ENCODE measurements at places on chromosomes 13 and 19.
A peak's percentile ranks its signal among the peaks of the same experiment; 100 is the strongest.

GRCh38 chr13:79003989-79004898, 345.3 kb upstream of the OBI1 start:
- no peak for DNase-seq

DNA sequence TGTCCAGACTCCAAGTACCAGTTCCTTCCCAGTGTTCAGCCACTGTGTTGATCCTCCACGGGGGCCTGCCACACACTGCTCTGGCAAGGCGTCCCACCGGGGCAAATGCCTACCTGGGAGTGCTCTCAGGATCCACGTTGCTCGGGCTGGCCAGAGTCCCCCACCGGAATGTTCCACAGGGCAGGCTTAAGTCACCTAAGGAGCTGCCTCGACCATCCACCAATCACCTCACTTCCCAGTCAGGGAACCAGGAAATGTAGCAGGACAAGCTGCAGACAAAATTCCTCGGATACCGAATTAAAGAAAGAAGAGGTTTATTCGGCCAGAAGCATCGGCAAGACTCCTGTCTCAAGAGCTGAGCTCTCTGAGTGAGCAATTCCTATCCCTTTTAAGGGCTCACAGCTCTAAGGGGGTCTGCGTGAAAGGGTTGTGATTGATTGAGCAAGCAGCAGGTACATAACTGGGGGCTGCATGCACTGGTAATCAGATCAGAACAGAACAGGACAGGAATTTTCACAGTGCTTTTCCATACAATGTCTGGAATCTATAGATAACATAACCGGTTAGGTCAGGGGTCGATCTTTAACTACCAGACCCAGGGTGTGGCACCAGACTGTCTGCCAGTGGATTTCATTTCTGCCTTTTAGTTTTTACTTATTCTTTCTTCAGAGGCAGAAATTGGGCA, 56.9 kb upstream of the EDNRB start:
- DNase-seq, result no peak

DNA sequence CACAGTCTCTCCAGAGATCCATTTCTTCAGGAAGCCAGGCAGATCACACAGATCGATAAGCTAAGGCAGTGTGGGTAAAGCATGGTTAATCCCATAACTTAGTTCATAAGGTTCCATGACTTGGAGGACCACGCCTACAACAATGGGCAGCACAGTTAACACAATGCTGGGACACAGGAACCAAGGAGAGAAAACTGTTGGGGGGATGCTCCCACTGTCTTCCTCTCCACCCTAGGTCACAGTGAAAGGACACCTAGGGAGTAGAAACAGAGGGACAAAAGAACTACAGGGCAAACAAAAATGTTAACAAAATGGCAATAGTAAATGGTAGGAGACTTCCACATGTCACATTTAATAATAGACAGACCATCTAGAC, 20.8 kb upstream of the ZNF181 start:
- DNase-seq, result no peak

GRCh38 chr13:101706651-101707050, 254.2 kb downstream of the ITGBL1 start:
- DNase-seq, result no peak

DNA sequence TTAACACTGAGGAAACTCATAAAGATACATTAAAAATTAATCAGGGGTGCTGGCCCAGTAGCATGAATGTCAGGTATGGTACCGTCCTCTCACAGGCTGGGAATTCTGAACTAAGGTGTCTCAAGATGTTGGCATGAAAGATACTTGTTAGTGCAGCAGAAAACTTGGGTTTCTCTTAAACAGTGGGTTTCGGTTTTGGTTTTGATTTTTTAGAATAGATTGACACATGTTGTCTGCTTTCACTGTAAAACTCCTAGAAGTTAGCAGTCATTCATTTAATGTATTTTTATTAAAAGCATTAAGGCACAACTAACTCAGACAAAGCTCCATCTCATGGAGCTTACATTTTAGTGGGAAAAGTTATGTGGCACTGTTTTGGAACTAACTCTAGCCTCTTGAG, 3.5 kb upstream of the OBI1 start:
- no peak for DNase-seq

GRCh38 chr19:41995959-41996797, 2.1 kb upstream of the ATP1A3 start:
- DNase-seq, result no peak

DNA sequence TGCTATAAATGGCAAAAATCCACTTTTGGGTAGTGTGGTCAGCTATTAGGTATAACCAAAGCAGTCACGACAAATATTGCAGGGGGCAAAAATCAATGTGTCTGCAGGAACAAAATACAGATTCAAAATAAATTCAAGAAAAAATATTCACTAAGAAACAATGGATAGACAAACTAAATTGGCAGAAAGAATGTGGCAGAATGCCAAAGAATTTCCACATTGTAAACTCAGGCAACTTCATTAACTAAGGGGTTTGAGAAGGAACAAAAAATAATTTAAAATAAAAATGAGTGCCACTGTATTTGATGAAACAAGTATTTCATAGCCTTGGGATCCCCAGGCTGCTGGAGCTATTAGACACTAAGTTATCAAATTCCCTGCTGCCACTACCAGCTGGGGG, 193.1 kb downstream of the VWA8 start:
- no peak for DNase-seq

DNA sequence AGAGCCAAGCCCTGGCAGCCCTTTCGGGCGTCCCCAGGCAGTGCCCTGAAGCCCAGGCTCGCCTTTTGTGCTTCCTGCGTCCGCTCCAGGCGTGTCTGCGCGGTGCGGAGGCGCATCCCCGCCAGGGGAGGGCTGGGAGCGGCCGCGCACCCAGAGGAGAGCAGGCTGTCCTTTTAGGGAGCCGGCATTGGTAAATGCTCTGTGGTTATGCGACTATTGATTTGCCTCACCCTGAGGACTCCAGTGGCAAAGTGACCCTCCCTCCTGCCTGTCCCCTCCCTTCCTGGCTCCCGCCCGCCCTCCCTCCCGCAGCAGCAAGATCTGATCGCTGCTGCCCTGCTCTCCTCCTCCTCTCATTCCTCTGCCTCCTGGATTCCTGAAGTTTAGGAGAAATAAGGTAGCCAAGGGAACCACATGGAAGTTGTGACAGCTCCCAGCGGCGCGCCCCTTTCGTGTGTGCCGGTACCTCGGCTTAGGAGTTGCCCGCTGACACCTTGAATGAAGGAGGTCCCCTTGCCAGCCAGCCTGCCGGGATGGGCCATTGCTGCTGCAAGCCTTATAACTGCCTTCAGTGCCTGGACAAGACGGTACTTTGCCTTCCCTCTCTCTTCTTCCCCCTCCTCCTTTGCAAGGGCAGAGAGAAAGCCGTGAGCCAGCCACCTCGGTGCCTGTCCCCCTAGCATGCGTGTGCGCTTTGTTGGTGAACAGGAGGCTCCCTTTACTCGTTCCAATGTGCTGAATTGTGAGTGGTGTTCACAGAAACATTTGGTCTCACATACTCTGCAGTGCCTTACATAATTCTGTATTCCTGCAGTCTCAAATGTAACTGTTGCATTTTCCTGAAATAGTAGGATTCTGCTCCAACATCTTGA, 166.9 kb downstream of the SLC7A1 start:
- DNase-seq, result no peak

GRCh38 chr19:6108721-6109633, 1.3 kb downstream of the RFX2 start:
- peak; percentile 5 for DNase-seq

DNA sequence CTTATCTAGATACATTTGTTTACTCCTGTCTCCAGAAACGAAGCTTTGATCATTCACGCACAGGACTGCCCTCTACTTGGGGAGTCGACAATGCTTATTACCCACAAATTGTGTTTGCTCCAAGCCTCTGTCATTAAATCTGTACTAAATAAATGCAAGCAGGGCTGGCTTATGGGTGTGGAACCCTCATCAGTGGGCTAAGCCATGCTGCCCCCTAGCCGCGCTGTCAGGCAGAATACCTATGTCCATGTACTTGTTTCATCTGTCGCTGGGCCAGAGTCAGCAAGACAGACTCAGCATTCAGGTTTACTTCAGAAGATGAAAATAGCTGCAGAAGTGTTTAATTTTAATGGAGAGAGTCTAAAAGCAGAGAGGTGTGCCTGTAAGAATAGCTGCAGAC, 110.0 kb upstream of the PRR20A start:
- DNase-seq, result no peak

- DNase-seq, result no peak
These were observed 110.5 kb downstream of the COG6 start for GRCh38 chr13:39765801-39766463.

GRCh38 chr19:3821156-3821555, 35.0 kb upstream of the MATK start:
- DNase-seq, result no peak

DNA sequence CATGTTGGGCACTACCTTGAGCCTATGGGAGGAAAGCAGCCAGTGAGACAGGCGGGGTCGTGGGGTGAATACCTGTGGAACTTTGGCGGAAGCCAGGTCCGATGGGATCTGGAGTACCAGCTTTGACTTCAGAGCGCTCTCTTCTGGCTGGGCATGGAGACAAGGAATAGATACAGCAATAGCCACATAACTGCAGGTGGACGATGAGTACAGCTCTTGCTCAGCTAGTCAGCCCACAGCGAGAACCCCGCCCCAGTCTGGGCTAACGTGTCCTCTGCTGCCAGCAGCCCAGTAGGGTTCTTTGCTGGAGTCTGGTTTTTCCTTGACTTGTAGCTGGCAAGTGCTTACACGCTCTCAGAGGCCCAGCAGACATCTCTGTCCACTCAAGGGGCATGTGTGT, 83.4 kb downstream of the SIPA1L3 start:
- DNase-seq, result no peak

DNA sequence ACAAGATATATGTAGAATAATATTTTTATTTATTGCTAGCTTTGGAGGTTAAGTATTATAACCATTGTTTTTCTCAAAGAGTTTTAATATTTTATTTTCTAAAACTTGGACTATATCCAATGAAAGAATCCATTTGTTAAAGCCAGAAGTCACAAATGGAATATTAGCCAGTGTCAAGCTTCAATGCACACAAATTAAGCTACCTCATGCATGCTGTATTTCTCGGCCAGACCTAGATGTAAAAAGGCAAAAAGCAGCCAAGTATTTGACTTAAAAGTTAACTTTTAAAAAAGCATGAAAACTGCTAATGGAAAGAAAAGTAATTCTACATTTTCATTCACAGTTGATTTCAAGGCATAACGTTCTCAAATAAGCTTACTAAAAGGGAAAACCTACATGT, 160.0 kb upstream of the ATXN8OS start:
- no peak for DNase-seq

GRCh38 chr13:49278211-49278610, 30.5 kb downstream of the CDADC1 start:
- DNase-seq, result no peak

DNA sequence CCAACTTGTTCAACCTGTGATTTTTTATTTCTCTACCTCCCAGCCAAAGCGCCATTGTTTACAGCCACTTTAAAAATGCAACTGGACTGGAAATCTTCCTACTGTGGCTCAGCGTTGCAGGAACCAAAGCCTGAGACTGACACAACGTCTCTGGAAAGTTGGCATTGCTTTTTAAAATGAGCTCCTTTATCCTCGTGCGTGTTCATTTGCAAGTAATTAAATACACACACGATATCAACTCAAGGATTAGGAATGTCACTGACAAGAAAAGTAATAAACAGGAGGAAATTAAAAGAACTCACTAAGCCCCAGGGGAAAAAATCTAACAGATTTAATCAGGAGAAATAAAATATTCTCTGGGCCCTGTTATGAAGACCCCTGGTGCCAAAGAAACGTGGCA, 184.6 kb upstream of the IRS2 start:
- no peak for DNase-seq

All from NCI-H1417 treated with DMSO at 0.1 percent for 48 hours (cell line).